ENCODE measurements at places on chromosomes 13 and 19.
A peak's percentile ranks its signal among the peaks of the same experiment; 100 is the strongest.

DNA sequence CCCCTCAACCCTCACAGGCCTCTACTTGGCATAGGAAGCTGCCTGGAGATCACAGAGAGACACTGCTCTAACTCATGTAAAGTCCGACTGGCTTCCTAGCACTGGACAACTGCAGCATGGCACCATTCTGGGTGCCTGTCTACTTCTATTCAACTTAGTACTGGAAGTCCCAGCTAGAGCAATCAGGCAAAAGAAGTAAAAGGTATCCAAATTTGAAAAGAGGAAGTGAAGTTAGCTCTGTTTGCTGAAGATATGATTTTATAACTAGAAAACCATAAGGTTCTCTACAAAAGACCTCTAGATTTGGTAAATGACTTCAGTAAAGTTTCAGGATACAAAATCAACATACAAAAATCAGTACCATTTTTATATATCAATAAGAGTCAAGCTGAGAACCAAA is 1017.6 kb downstream of the PCDH9 start:
- no peak overlapping the region for H3K27ac ChIP-seq
- H3K27me3 ChIP-seq: no peaks in the 10 kb centered on the region
- no peak for DNase-seq

DNA sequence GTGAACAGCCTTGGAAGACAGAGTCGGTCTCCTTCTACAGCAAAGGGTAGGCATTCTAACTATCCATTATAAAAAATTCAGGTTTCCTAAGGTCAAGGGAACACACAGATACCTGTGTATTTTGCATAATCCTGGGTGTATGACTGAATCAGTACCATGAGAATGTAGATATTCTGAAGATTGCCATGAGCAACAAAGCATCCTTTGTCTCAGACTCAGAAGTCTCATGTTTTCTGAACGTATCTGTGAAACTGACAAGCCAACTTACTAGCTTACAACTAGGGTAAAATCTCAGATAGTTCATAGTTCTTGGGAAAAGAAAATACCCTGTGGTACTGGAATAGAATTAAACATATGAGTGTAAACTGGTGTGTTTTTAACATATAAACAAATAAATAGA is 6.5 kb downstream of the ZNF566 start:
- peaks cover 79% of the 10 kb centered on the region for H3K36me3 ChIP-seq
- no peaks in the 10 kb centered on the region for H3K4me1 ChIP-seq
- H3K27me3 ChIP-seq: no peaks in the 10 kb centered on the region
- no peak for DNase-seq

DNA sequence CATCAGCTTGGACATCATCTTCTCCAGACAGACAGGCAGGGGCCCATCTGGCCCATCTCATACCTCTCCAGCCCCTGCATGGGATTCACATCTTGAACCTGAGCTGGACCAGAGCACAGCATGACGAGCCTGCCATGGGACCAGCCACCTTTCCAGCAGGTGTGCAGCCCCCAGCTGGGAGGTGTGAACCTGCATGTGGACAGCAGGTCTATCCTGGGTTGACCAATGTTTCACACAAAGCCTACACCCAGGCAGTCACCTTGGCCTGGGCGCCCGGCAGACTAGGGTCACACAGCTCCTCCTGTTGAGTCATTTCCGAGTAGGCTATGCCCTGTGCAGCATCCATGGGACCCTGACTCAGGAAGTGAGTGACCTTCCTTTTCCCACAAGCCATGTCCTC is 41.4 kb downstream of the MAU2 start:
- H3K4me1 ChIP-seq: peaks cover 7% of the 10 kb centered on the region
- H3K4me3 ChIP-seq: no peak overlapping the region
- no peak overlapping the region for H3K27ac ChIP-seq

DNA sequence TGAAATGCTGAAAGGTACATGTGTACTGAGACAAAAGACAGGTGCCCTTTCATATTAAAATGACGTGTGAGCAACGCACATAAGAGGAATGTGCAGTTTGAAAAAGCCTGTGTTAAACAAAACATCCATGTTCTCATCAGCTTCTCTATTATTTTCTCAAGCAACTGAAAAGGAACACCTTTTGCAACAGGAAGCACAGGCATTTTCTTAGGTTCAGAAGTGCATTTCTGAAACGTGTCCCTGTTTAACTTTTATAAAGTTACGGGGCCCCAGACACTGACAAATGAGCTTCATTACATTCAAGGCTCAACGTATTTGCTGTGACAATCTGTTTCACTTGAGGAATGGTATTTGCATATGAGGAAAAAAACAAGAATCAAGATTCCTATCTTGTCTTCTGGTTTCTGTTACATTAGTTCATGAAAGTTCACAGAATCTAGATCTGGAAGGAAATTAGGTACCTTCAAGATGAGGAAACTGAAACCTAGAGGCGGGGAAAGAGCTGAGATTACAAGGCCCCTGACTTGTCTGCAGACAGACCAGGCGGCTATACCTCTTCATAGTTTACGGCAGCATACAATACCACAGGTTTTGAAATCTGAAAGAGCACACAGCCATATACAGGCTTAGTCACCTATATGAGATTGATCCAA is 431.7 kb downstream of the KLF12 start:
- no peak overlapping the region for H3K27ac ChIP-seq
- no peak for DNase-seq
- no peak overlapping the region for H3K4me3 ChIP-seq
- no peaks in the 10 kb centered on the region for H3K27me3 ChIP-seq
- no peaks in the 10 kb centered on the region for H3K4me1 ChIP-seq

DNA sequence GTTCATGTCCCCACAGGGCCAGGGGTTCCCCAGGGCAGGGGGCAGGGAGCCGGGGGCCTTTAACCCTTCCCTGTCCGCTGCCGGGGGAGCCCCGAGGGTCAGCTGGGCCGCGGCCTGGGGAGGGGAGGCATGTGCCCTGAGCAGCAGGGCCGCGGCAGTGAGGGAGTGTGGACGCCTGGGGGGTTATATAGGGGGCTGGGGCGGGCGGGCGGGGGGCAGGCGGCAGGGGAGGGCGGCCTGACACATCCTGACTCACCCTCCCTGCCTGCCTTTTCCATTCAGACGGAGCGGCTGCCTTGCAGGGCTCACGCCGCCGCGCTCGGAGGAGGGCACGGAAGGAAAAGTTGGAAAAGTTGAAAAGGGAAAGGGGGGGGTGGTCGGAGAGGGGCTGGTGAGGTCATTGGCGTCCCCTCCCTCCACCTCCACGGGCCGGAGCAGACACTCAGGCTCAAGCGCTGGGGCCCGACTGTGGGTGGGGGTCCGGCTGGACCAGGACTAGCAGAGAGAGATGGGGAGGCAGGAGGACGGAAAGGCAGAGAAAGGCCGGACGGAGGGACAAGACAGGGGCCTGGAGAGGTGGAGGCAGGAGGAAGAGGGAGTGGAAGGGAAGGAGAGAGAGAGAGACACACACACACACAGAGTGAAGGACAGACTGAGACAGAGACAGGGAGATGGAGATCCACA is at the start of gene IL11:
IL11 (minus strand) TSS at position 159 of the 684 bp plus-strand sequence; CDS start at position 6, 153 bp downstream.
- H3K4me3 ChIP-seq: no peak within 1 kb of the TSS
- no peaks in the 10 kb centered on the region for H3K36me3 ChIP-seq

GRCh38 chr13:48647625-48648024 is 6.1 kb upstream of the CYSLTR2 start:
- no peaks in the 10 kb centered on the region for H3K4me1 ChIP-seq
- no peak overlapping the region for H3K27ac ChIP-seq
- no peaks in the 10 kb centered on the region for H3K27me3 ChIP-seq
- no peak overlapping the region for H3K4me3 ChIP-seq

GRCh38 chr13:71806886-71807285 is 60.1 kb downstream of the DACH1 start:
- no peaks in the 10 kb centered on the region for H3K27me3 ChIP-seq
- H3K36me3 ChIP-seq: no peaks in the 10 kb centered on the region
- H3K4me3 ChIP-seq: no peak overlapping the region
- H3K4me1 ChIP-seq: no peaks in the 10 kb centered on the region

DNA sequence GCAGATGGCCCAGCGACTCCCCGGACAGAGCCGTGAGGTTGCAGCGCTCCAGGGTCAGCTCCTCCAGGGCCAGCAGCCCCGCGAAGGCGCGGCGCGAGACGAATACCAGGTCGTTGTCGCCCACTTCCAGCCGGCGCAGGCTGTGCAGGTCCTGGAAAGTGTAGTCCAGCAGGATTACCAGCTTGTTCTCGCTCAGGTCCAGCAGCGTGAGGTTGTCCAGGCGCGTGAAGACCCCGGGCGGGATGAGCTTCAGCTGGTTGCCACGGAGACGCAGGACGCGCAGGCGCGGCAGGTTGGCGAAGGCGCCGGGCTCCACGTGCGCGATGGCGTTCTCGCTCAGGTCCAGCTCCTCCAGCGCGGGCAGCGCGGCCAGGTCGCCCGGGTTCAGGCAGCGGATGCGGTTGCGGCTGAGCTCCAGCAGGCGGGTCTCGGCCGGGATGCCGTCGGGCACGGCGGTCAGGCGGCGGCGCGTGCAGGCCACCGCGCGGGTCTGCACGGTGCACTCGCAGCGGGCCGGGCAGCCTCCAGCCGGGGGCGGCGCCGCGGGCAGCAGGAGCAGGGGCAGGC is 9.3 kb upstream of the PEAK3 start:
- no peaks in the 10 kb centered on the region for H3K36me3 ChIP-seq
- DNase-seq: no peak
- H3K4me1 ChIP-seq: peaks cover 43% of the 10 kb centered on the region
- H3K4me3 ChIP-seq: no peak overlapping the region
- no peaks in the 10 kb centered on the region for H3K27me3 ChIP-seq

DNA sequence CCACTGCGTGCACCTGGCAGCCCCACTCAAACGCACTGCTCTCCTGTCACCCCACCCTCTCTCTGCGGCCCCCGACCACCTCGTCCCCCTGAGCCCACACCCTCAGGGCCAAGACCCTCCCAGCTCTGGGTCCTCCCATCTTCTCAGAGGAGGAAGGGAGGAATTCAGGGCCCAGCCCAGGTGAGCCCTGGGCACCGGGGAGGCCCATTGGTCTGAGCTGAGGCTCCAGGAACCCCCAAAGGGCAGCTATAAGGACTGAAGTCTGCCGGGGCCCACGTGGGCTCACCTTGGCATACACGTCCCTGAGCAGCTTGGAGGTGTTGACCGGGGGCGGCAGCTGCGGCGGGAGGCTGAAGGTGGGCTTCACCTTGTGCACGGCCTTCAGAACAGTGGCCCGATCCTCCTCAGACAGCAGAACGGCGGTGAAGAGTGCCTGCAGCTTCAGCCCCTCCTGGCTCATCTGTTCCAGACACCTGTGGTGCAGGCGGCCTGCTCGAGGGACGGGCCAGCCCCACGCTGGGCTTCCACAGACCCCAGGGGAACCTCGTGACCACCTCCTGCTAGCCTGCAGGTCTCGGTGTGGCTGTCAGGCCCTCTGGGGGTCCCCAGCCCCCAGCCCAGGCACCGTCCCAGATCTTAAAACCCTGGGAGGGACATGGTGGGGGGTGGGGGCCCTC is 8.8 kb downstream of the POLRMT start:
- no peaks in the 10 kb centered on the region for H3K27me3 ChIP-seq
- peaks cover 95% of the 10 kb centered on the region for H3K36me3 ChIP-seq
- no peak for DNase-seq
- no peaks in the 10 kb centered on the region for H3K4me1 ChIP-seq
- peak overlapping the region; percentile 89 for H3K27ac ChIP-seq

GRCh38 chr13:48909056-48909389 is 66.7 kb upstream of the FNDC3A start:
- H3K36me3 ChIP-seq: no peaks in the 10 kb centered on the region
- DNase-seq: no peak
- no peak overlapping the region for H3K4me3 ChIP-seq
- no peaks in the 10 kb centered on the region for H3K27me3 ChIP-seq
- no peaks in the 10 kb centered on the region for H3K4me1 ChIP-seq

- no peaks in the 10 kb centered on the region for H3K4me1 ChIP-seq
- H3K27ac ChIP-seq: no peak overlapping the region
- no peaks in the 10 kb centered on the region for H3K36me3 ChIP-seq
- no peak for DNase-seq
- H3K4me3 ChIP-seq: no peak overlapping the region
- H3K27me3 ChIP-seq: no peaks in the 10 kb centered on the region
These were observed 782.0 kb downstream of the SLITRK1 start for GRCh38 chr13:83100237-83100636.

GRCh38 chr19:58557221-58558065 is 968 bp downstream of the UBE2M start:
- no peaks in the 10 kb centered on the region for H3K27me3 ChIP-seq
- H3K4me1 ChIP-seq: peaks cover 50% of the 10 kb centered on the region
- no peak for DNase-seq
- H3K36me3 ChIP-seq: no peaks in the 10 kb centered on the region
- peak overlapping the region; percentile 100 for H3K27ac ChIP-seq

DNA sequence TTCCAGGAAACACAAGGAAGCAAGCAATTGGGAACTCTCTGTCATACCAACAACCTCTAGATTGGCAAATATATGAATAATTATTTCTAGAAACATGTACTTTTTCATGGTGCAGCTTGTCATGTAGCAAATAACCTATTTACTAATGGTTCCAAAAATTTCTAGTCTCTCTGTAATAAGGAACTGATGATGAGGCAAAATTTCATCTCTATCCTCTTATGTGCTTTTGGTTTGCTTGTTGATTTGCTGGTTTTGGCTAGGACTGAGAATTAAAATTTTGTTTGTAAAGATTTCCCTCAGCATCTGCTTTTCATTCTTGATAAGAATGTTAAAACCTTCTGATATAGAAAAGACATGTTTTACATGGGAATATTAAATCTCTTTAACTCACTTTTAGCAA is 123.2 kb upstream of the UFM1 start:
- no peaks in the 10 kb centered on the region for H3K36me3 ChIP-seq
- no peak overlapping the region for H3K27ac ChIP-seq
- no peaks in the 10 kb centered on the region for H3K4me1 ChIP-seq
- no peak for DNase-seq
- H3K27me3 ChIP-seq: no peaks in the 10 kb centered on the region
- no peak overlapping the region for H3K4me3 ChIP-seq

DNA sequence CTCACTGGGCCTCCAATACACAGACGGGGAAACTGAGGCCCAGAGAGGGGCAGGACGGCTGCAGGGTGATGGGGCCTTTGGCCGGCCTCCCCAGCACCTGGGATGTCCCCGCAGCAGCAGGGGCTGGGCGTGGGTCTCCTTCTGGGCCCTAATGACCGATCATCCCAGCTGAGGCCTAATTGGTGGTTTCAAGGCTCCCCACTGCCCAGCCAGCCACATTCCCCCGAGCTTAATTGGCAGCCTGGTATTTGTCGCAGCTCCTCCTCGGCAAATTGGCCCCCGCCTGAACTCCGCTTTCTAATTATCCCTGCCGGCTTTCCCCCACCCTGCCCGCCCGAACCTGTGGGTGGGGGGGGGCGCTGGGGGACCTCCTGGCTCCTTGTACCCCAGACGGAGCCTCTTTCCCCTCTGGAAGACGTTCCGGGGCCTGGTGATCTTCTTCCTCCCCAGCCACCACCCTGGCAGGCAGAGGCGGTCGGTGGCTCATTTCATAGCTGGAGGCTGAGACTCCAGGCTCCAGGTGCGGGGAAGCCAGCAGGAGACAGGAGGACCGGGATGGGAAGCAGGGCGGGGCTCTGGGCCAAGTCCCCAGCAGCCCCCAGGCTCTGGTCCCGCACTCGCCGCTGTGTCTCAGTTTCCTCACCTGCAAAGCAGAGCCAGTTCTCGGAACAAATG is 27.2 kb upstream of the WDR18 start:
- H3K36me3 ChIP-seq: no peaks in the 10 kb centered on the region
- no peak overlapping the region for H3K27ac ChIP-seq
- DNase-seq: no peak
- peaks cover 12% of the 10 kb centered on the region for H3K27me3 ChIP-seq
- H3K4me1 ChIP-seq: peaks cover 26% of the 10 kb centered on the region
- no peak overlapping the region for H3K4me3 ChIP-seq

Measured in tibial nerve (tissue), 4 donors.